ENCODE measurements at places on chromosomes 5 and 9.

GRCh38 chr5:173699966-173700365 lies 83.5 kb upstream of the BOD1 start:
- no peak for DNase-seq

- DNase-seq = no peak
Measured at GRCh38 chr5:147893820-147894219, 12.5 kb downstream of the C5orf46 start.

DNA sequence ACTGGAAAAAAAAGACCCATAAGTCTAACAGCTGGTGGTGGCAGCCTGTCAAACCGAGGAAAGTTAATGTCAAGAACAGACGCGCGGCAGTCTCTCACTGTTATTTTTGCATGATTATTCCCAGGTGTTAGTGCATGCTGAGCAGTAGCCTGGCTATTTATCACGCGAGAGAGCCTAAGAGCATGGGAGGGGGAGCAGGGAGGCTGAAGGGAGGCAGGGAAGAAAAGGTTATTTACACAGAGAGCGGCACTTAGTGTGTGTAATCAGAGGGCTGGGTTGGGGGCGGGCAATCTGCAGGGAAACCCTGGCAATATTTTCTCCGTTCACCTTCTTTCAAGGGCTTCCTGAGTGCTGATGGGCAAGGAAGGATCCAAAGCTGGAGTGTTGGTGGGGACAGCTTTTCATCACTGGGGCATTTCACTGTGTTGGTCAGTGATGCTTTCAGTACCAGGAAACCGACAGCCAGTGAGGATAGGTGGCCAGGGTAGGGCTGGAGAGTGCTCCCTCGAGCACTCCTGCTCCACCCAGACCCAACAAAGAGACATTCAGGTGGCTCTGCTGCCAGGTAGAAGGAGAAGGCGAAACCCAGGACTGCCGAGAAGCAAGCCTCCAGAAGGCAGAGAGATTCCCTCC lies 39.6 kb downstream of the ZNF608 start:
- DNase-seq = peak; percentile 65

- DNase-seq = peak; percentile 23
Measured at GRCh38 chr5:140833993-140834392, at the start of gene PCDHA7. PCDHA7 (plus strand) TSS chr5:140834269; CDS start chr5:140834384, 115 bp downstream.

- no peak for DNase-seq
Measured at GRCh38 chr5:79617539-79617938, 5.3 kb downstream of the TENT2 start.

- peak; percentile 66 for DNase-seq
Measured at GRCh38 chr5:102222772-102223171, 73.3 kb downstream of the SLCO4C1 start.

DNA sequence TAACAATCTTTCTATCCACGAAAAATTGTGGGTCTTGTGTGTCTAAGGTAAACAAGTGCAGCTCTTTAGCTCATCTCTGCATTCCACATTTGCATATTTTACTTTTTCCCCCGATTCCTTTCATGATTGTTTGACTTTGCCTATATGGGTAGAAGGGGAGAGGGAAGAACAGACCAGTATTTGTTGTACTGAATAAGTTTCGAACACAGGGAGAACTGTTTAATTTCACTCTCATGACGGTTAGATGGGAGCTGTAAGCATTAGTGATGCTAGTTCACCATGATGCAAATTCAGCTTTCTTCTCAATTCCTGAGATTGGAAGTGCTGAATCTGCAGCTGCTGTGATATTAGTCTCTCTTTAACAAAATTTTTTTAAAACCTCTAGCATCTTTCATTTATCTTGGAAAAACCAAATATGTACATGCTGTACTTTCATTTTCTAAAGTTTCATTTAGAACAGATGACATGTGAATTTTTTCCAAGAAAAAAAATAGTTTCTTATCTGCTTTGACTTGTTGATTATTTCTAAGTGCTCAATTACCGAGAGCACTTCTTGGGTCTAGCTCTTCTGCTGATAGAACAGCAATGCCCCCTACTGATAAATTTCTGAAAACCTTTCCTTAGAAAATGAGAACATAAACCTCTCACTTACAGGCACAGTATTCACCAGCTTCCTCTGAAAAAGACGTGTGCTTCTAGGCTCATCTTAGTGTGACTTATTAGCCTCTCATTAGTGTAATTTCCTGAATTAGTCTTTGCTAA lies 149.5 kb downstream of the BAAT start:
- DNase-seq = peak; percentile 70

- DNase-seq = no peak
Measured at GRCh38 chr5:33840927-33841547, 50.8 kb downstream of the ADAMTS12 start.
